ENCODE measurements at places on chromosomes 16 and 17.

DNA sequence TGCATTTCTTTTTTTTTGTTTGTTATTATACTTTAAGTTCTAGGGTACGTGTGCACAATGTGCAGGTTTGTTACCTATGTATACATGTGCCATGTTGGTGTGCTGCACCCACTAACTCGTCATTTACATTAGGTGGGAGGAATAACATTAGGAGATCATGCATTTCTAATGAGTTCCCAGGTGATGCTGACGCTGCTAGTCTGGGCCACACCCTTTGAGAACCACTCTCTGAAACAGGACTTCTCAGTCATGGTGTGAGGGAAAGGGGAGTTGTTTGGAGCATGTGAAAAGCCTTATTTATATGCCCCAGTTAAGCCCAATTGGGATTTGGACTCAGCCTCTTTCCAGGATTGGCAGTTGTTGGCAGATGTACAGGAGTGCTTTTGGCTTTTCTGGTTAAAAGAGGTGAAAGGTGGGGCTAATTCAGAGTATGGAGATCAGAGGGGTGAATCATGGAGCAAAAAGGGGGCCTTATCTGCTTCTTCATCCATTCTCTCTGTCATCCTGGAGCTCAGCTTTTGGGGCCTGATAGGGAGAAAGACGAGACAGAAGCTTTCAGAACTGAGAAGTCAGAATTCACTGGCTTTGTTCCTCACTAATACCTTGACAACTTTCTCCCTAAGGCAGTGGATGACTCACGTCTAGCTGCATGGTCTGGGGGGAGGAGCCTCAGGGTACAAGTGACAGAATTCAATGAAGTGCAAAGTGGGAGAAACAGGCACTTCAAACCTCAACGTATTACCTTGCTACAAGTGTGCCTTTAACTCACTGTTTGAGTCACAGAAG, 180.0 kb upstream of the CACNG3 start:
- DNase-seq, result no peak

DNA sequence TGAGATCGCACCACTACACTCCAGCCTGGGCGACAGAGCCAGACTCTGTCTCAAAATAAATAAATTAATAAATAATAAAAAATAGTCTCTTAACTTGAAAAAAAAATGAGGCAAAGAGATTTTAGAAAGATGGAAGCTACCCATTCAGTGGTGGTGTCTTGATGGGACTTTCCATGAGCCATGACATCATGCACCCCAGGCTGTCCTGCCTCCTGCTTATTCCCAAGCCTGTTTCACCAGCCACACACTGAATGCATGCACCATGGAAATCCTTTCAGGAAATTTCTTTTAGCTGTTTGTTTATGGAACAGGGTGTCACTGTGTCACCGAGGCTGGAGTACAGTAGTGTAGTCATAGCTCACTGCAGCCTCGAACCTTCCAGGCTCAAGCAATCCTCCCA, 8.9 kb upstream of the DLX3 start:
- no peak for DNase-seq

- no peak for DNase-seq
Measured at GRCh38 chr16:20904507-20905081, 4.0 kb downstream of the LYRM1 start.

- no peak for DNase-seq
Measured at GRCh38 chr16:88646345-88647034, 4.4 kb downstream of the CYBA start.

DNA sequence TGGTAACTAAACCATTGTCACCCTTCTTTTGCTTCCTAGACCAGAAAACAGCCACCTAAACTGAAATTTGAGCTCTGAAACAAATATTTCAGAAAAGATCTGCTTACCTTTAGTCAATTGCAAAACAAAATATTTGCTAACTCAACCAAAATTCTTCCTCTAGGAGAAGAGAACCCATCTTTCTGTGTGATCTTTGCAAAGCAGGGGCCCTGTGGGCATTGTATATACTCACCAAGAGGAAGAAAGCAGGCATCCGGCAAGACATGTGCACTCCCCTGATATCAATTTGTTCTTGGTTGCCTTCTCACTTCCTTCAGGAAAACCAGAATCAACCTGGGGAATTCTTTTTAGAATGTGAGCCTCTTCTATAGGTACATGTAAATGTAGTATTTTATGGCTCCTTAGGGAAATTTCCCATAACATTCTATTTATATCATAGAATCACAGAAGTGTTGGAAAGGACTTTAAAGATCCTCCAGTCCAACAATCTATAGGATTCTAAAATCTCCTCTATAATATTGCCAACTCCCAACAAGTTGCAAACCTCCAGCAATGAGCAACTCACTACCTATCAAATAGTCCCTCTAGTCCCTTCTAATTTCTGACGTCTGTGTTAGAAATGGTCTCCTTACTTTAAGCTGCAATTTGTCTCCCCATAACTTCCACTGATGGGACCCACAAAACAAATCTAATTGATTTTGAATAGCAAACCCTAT, 966 bp downstream of the SLFN14 start:
- DNase-seq, result no peak

- DNase-seq, result no peak
Measured at GRCh38 chr17:292016-292415, 60.6 kb downstream of the RPH3AL start.
